ENCODE measurements at places on chromosomes 12 and 14.

- DNase-seq: no peak
These were observed 241.3 kb upstream of the TMEM132C start for GRCh38 chr12:128025589-128026245.

DNA sequence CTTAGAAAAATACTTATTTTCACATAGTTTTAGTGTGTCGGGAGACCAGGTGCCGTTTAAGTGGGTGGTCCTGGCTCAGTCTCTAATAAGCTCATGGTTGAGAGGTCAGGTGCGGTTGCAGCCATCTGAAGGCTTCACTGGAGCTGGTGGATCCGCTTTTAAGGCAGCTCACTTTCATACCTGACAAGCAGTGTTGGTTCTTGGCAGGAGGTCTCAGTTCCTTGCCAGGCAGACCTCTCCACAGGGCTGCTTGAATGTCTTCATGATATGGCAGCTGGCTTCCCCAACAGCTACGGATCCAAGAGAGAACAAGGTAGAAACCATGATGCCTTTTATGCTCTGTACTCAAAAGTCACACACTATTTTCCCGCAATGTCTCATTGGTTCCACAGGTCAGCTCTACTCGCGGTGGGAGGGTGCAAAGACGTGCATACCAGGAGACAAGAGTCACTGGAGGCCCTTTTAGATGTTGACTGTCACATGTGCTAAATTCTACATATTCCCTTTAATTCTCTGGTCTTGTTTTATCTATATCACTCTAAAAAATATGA lies 8.0 kb upstream of the ZDHHC17 start:
- no peak for DNase-seq

- DNase-seq: no peak
These were observed 47.6 kb downstream of the DCAF5 start for GRCh38 chr14:69105326-69105725.

DNA sequence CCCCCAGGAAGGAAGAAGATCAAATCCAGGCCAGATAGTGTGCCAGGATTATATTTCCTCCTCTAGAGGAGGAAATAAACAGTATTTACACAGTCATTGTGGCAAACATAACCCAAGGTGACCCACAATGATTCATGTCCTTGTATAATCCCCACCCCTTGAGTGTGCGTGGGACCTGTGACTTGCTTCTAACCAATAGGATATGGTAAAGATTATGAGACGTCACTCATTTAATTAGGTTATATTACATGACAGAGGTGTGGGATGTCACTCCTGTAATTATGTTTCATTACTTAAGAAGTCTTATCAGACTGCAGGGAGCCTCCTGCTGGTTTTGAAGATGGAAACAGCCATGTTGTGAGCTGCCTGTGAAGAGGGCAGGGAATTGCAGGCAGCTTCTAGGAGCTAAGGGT lies 12.2 kb upstream of the CATSPERB start:
- DNase-seq: no peak

- DNase-seq: no peak
These were observed 88.2 kb downstream of the TBC1D30 start for GRCh38 chr12:64912516-64913255.

DNA sequence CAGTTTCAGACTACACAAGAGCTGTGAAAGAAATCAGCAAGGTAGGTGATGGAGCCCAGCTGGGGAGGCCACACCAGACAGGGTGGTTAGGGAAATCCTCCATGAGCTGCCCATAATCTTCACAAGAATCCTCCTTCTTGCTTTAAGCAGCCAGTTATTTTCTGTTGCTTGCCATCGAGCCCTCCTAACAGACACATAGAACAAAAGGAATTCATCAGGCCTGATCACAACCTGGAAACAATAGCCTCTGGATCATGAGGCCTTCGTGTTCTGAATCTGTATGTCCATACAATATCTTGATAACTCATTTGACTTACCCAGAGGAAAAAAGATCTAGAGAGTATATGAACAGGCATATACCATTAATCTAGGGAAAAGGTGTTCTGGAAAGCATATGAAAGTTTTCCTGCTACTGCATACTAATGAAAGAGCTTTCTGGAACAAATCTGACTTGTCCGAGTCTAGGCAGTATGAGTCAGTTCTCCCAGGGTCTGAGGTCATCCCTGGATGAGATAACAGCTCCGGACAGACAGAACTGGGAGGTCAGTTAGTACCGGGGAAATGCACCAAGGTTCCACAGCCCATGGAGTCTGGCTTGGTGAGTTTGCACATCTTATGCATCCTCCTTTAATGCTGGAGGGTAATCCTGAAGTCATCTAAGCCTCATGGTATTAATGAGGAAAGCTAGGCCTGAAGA lies 52.8 kb upstream of the ELK3 start:
- DNase-seq: no peak

- no peak for DNase-seq
These were observed 39.1 kb downstream of the AREL1 start for GRCh38 chr14:74673768-74674167.

DNA sequence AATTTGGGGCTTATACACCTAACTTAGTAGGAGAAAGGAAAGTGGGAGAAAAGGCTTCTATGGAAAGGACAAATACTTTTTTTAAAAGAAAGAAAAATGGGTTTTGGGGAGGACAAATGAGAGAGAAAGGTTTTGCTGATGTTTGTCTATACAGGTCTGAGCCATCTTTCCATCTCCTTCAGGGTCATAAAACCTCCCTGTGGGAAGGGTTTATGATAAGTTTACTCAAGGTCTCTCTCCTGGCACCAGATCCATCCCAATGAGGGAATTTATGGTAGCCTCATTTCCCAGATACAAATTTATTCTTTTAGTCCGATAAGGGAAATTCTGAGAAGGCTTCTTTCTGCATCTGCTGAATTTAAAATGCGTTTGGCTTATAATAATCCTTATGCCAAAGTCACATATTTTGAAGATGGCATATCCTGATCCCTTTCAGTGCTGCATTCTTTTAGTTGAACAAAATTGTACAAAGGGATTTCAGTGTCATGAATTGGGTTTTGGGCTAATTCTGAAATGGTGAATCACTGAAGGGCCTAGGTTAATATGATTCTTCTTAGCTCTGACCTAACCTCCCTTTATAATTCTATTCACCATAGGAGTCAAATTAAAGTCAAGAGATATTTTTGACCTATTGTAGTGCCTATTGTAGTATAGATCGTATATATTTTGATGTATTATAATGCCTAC lies 173.5 kb upstream of the DYRK2 start:
- no peak for DNase-seq

- no peak for DNase-seq
These were observed 488.3 kb upstream of the FLRT2 start for GRCh38 chr14:85041618-85042017.

DNA sequence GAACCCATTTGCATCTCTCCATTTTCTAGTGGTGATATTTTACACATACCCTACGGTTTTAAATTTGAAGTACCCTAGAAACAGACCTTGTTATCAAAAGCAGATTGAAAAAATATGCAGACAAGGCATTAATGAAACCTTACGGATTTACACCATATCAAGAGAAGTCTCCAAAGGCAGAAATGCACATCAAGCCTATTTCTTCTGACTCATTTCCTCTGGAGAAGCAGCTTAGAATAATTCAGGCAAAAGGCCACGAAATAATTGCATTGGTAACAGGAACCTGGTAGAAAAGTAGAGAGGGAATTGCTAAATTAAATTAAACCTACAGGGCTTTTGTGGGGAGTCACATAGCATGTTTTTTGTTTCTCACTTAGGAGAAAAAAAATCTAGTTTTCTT lies 34.7 kb downstream of the KICS2 start:
- DNase-seq: no peak

DNA sequence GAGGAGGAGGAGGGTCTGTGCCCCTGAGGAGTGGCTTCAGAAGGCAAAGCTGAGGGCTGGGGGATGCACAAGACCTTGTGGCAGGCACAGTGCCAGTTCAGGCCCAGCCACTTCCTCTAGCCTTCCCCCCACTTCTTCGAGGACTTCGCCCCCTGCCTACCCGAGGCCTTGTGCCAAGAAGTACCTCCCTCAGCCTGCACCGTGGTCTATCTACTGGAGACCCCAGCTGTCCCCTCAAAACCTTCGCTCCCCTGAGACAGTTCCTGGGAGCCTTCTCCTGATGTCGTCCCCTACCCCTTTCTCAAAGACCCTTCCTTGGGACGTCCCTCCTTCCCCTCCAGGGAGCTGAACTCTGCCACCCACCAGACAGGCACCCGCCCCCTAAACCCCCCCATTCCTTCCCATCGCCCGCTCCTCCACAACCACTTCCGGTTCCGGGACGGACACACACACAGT lies 604 bp downstream of the ZNF384 start:
- no peak for DNase-seq

GRCh38 chr14:35050652-35051051 lies 4.6 kb downstream of the FAM177A1 start:
- DNase-seq: no peak

GRCh38 chr12:6950811-6951540 lies at the start of gene PTPN6:
PTPN6 (plus strand) TSS chr12:6951356; CDS start chr12:6951513, 157 bp downstream.
- no peak for DNase-seq

DNA sequence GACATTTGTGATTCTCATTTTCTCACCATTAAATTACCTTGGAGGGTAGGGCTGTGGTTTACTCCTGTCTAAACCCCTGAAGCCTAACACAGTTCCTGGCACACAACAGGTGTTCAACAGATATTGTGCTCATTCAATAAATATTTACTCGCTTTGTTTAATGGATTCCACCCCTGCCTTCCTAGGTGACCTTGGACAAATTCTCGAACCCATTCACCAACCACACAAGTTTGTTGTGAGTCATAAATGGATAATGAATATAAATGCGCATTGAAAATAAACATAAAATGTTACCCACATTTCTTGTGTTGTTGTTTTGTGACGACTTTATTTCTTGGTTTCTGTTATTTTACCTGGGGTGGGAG lies 362 bp upstream of the TSFM start:
- DNase-seq: no peak

- DNase-seq: no peak
These were observed at the start of gene LTBP2 for GRCh38 chr14:74611650-74612349. LTBP2 (minus strand) TSS chr14:74612237; CDS start chr14:74611944, 293 bp downstream.

- no peak for DNase-seq
These were observed 48.4 kb downstream of the ANAPC7 start for GRCh38 chr12:110355073-110355472.

GRCh38 chr14:49892301-49892635 lies 614 bp upstream of the ARF6 start:
- peak; percentile 28 for DNase-seq

GRCh38 chr14:51449681-51450080 lies 202.0 kb upstream of the FRMD6 start:
- no peak for DNase-seq

- DNase-seq: no peak
These were observed 64.1 kb downstream of the KIF26A start for GRCh38 chr14:104202259-104203070.

GRCh38 chr12:56900583-56900982 lies 33.6 kb downstream of the SDR9C7 start:
- DNase-seq: no peak

DNA sequence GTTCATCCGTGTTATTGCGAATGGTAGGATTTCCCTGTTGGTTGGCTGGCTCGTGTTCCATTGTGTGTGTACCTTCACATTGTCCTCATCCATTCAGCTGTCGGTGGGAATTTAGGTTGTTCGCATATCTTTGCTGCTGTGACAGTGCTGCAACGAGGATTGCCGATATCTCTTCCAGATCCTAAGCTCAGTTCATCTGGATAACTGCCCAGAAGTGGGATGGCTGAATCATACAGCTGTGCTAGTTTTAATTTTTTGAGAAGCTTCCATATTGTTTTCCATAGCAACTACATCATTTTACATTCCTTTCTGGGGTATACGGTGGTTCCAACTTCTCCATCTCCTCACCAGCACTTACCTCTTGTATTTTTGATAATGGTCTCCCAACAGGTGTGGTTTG lies 292.8 kb upstream of the SFSWAP start:
- no peak for DNase-seq

DNA sequence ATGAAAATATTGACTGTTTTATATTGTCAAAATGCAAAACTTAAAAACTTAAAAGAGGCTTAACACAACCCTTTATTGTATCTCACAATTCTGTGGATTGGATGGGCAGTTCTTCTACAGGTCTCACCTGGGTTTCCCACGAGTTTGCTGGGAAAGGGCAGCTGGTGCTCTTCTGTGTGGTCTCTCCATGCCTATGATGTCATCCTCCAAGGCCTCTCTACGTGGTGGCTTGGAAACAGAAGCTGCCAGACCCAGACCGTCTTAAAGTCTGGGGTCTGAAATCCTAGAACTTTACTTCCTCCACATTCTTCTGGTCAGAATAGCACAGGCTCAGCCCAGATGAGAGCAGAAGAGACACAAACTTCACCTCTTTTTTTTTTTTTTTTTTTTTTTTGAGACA lies 36.5 kb upstream of the KICS2 start:
- no peak for DNase-seq

DNA sequence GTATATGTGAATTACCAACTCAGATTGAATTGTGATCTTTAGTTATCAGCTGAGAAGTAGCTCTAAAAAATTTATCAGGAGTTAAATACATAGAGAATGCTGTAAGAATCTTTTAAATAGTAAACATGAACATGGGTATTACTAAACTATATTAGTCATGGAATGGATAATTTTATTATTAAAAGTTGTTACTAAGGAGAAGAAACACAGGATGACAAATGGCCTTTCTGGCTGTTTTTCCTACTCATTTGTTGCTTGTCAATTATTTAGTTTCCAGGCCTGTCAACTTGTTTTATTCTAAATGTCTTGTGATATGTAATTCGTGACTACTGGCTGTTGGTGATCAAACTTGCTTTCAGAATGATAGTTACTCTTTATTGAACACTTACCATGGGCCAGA lies 58.7 kb downstream of the KTN1 start:
- DNase-seq: no peak

- DNase-seq: no peak
These were observed 180.1 kb downstream of the C12orf50 start for GRCh38 chr12:87849074-87849473.
